ENCODE measurements at places on chromosomes 5 and 9.

GRCh38 chr5:88244686-88245085 lies 24.0 kb downstream of the TMEM161B start:
- no peak for DNase-seq

DNA sequence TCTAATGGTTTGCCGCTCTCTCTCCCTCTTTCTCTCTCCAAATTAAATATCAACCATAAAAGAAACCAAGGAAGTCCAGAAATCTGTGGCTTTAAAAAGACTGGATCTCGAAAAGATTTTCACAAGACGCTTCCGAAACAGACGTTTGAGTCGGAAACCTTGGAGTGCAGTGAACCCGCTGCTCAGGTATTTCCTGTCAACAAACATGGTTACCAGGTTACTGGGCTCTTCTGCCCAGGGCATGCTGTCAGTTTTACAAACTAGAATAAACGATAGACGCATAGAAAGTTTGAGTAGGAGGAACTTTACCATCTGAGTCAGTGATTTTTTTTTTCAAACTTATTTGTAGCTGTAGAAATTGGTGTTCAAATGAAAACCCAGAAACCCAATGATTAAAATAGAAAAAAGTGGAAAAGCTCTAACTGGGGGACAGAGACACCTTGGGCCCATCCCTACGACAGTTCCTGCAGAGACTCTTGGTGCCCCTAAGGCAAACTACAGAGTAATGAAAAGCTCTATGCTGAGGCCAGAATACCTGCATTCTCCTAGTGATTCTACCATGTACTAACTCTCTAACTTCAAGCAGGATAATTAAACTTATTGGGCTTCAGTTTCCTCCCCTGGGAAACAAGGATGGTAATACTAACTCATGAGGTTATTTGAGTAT lies 90.0 kb downstream of the DOCK8 start:
- no peak for DNase-seq

GRCh38 chr5:42491699-42492098 lies 68.5 kb downstream of the GHR start:
- no peak for DNase-seq

- DNase-seq: no peak
These were observed 35.1 kb downstream of the ADRA1B start for GRCh38 chr5:159951387-159951786.

Measured in AG08396 (cell line).